ENCODE measurements at places on chromosomes 4 and X.

GRCh38 chr4:89308161-89308500 is 531 bp upstream of the GPRIN3 start:
- DNase-seq, result no peak

- no peak for DNase-seq
Measured at GRCh38 chr4:127352220-127353113, 280.3 kb upstream of the INTU start.

- DNase-seq, result no peak
Measured at GRCh38 chr4:146023334-146023967, 84.8 kb upstream of the ZNF827 start.

DNA sequence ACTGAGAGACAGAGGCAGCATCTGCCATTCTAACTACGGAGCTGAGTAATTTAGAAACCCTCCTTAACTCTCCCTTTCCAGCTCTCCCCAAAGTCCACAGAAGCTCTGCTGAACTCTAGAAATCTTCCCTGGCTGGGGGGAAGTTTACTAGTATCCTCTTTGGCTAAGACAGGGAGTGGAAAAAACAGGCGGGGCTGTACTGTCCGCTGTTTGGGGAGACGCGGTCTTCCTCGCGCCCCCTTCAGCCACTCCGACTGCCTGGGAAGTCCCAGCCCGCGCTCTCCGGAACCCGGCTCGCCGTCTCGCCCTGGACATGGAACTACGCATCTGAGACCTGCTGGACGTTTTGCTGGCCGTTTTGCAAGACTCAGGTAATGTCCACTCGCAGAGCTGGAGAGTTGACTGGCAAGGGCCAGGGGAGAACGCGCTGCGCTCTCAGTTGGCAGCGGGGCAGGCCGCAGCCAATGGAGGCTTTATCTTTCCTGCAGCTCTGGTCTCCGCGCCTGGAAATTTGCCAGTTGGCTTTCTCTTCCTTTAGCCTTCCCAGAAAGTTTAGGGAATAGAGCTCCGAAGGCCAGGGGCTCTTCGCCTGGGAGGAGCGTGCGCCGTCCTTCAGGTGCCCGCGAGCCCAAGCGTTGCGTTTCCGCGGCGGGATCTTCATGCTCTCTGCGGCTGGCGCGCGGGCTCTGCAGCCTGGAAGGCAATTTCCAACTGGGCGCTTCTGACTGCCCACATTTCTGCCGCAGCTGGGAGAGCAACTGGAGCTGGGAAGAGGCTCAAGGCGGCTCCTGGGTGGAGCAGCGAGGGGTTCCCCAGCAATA is 892 bp downstream of the IL1RAPL2 start:
- DNase-seq, result no peak
